ENCODE measurements at places on chromosomes 3 and 15.

GRCh38 chr3:31170932-31171670, 276.6 kb upstream of the GADL1 start:
- DNase-seq = no peak

GRCh38 chr3:42778644-42779043, 5.6 kb upstream of the CCDC13 start:
- DNase-seq = no peak

DNA sequence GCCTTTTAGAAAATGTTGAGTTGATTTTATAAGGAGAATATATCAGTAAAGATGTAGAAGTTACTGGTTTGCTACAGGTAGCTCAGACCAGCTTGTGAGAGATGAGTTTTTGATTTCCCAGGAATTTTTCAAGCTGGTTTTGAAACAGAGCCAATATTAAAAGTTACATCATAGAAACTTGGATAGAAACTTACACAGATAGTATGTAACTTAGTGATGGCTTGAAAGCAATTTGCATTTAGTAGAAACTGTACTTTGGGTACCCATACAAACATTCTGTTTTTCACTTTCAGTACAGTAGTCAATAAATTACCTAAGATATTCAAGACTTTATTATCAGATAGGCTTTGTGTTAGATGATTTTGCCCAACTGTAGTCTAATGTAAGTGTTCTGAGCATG, 93.4 kb downstream of the RBMS3 start:
- DNase-seq = no peak

DNA sequence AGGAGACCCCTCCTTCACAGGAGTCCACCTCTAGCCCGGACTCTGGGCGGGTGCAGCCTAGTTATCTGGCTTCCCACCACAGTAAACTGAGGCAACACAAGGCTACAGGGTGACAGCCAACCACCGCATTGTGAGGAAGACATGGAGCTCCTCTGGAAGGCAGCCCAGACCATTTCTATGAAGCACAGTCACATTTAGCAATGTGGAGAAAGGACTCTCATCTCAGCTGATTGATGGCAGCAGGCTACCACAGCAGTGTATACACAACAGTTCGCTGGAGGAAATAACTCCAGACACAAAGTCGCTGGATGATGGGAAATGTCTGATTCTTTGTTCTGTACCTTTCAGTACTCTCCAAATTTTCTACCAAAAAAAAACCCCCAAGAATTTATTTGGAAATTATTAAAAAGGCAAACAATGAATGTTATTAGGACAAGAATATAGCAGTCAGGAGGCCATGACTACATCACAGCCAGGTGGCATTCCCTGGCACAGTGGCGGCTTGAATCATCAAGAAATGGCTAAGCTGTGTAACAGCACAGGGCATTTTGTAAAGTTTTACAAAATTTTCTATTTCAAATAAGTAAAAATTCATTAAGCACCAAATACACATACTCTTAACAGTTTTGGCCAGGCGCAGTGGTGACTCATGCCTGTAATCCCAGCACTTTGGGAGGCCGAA, 40.1 kb downstream of the FAN1 start:
- no peak for DNase-seq

DNA sequence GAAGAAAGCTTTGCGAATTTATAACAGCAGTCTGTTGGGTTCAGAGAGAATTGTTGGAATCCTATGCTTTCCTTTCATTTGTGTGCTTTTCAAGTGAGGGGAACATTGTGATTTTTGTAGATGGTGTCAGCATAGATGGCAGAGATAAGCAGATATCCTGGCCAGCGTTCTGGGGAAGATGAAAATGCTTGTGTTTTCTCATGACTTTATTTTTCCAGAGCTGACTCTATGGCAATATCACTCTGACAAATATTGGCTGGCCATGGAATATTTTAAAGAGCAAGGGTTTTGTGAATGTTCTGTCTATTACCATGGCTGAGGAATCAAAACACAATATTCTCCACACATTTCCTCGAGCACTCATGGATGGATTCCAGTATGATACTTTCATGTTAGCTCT, 108.8 kb downstream of the MITF start:
- DNase-seq = no peak

DNA sequence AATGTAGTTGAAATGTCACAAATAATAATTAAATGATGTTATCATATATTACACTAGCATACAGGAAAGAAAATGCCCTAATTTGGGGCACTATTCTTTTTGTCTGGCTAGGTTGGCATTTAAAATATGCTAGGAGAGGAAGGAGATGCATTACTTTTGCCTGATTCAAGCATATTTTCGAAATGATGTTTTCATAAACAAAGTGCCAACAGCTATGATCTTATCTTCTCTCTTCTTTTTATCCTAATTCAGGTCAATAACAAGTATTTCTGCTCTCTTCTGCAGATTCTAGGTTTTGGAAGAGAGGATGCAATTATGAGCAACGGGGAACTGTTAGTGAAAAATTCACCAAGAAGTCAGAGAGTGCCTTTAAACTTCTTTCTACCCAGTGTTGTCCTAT, 55.8 kb upstream of the NR2F2 start:
- DNase-seq = no peak

GRCh38 chr15:96037584-96037983, 292.9 kb upstream of the NR2F2 start:
- no peak for DNase-seq

DNA sequence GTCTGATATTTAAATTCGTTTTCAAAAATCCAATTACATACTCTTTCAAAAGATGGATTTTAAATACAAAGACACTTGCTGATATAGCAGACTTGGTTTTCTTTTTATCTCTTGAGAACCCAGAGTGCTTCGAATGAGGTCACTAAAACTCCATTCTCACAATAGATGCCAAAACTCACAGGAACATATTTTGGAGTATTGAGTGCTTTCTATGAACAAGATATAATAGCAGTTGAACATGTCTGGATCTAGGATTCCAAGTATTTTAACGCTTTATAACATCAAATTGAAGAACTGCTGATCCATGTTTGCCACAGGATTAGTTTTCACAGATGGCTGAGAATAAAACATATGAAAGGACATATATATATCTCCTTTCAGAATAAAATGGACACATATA, 113.2 kb downstream of the SAMMSON start:
- no peak for DNase-seq

DNA sequence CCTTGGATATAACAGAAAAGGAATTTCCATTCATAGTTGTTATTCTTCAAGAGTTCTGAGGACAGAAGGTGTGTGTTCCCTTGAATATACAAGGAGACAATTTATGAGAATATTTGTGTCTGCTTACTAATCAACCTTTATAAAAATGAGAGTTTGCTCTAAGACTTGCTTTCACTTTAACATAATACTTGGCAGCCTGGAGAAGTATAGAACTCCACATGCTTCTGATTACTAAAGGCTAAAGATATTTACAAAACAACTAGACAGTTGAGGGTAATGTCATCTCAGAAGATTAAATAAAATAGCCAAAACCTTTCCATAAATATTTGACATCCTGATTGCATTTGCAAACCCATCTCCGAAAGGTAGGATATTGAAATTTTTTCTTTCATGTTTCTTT, 727.1 kb upstream of the NAALADL2 start:
- no peak for DNase-seq

DNA sequence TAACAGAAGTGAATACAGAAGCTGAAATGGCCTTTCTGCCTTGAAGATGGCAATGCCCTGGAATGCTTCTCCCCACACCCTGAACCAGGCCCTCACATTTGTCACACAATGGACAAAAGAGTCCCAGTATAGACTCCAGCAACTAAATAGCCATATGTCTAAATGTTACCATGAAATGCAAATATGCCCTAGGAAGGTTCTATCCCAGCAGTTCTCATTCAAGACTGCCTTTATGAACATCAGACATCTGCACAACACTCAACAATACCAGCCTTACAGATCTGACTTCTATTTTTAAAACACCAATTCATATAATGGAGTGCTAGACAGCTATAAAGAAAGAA, 7.9 kb downstream of the ITGB5 start:
- DNase-seq = no peak

DNA sequence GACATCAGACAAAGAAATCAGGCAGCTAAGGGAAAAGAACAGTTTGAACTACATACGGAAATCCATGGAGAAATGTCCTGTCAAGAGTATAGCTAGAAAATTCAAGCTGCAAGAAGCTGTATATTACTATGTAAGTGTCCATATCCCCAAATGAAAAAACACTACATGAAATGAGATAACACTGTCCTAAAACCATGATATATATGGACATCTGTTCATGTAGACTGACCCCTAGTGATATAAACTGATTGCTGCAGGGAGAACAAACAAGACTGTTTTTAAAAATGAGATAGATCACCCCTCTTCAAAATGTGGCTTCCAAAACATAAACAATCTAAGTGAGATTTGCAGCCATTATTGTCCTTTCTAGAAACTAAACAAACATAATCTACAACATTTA, 985.6 kb downstream of the EPHA3 start:
- no peak for DNase-seq

GRCh38 chr15:92612891-92613290, 42.7 kb downstream of the FAM174B start:
- no peak for DNase-seq

DNA sequence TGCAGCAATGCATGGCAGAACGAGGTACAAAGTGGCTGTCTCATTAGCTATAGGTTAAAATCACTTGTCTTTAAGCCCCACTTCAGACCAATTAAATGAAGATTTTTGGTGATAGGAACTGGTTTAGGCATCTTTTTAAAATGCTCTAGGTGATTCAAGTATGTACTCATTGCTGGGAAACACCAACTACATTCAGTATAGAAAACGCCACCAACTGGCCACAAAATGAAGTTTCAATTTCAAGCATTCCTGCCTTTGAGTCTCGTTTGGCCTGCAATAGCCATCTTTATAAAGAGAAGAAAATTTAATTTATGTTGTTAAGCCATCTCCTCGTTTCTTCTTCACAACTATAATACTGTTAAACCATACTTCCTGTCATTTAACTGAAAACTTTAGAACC, 587.9 kb downstream of the GBE1 start:
- DNase-seq = no peak

GRCh38 chr3:195003006-195003892, 267.7 kb downstream of the XXYLT1 start:
- DNase-seq = peak; percentile 38

DNA sequence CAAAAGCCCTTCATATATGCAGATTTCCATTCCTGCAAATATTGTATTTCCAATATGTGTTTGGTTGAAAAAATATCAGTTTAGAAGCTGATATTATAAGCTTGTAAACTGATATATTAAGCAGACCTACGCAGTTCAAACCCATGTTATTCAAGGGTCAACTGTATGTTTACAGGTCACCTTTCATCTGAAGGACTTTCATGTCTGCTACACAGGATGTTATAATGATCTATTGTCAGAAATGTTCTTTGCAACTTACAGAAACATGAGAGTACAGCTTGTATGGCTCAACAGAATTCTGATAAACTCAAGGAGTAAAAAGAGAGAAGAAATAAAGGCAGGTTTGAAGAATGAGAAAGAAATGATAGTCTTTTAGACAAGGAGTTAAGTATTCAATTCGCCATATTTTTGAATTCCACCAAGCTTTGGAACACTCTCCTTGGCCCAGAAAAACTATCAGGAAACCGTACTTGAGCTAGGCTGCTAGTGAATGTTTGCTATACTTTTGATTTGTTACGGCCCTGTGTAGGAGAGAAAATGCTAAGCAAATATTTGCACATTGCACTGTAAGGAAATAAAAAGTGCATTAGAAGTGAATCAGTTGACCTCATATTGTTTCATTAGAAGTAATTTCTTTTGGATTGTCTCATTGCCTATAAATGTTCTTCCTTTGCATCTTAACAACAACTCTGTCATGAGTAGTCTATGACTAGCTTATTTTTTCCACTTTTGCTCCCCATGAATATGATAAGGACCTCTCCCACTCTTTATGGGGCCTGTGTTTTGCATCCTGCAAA, 81.2 kb downstream of the NEK11 start:
- no peak for DNase-seq

DNA sequence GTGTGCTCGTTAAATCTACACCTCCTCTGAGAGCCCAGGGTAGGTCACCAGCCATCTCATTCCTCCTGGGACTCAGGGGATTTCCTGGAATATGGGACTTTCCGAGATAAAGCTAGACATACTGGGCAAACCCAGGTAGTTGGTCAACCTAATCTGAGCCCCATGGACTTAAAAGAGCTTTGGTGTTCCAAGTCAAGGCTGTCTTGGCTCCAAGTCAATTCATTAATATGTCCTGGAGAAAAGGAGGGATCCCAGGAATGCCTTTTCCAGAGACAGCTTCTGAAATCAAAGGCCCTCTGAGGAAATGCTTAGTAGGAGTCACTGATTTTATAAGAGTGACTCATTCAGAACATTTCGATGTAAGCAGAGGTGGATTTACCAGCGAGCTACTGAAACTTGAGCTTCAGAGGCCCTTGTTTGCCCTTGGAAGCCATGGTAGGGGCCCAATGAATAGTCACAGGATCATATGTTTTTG, 137.3 kb upstream of the UBE2E1 start:
- no peak for DNase-seq

- DNase-seq = no peak
Observed at GRCh38 chr3:191236646-191237045, 37.6 kb downstream of the OSTN start.

DNA sequence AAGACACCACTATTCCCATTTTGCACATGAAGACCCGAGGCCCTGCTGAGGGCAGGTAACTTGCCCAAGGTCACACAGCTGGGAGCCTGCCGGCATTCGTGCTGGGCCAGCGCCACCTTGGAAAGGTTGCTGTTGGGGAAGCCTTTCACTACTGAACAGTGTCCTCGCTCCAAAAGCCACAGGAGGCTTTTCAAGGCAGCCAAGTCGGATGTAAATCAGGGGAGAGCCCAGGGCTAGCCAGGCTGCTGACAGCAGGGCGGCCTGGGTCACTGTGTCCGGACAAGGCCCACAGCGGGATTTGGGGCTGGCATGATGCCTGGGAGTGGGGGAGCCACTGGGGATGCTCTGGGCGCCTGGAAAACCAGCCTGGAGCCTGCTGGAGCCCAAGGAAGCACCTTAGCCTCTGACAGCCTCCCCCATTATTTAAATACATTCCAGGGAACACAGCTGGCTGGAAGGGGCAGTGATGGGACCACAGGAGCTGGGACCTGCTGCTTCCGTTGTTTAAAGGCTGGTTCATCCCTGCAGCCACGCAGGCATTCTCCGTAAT, 10.5 kb downstream of the SLC6A6 start:
- no peak for DNase-seq

- no peak for DNase-seq
Observed at GRCh38 chr3:41966206-41966605, 4.3 kb upstream of the ULK4 start.

DNA sequence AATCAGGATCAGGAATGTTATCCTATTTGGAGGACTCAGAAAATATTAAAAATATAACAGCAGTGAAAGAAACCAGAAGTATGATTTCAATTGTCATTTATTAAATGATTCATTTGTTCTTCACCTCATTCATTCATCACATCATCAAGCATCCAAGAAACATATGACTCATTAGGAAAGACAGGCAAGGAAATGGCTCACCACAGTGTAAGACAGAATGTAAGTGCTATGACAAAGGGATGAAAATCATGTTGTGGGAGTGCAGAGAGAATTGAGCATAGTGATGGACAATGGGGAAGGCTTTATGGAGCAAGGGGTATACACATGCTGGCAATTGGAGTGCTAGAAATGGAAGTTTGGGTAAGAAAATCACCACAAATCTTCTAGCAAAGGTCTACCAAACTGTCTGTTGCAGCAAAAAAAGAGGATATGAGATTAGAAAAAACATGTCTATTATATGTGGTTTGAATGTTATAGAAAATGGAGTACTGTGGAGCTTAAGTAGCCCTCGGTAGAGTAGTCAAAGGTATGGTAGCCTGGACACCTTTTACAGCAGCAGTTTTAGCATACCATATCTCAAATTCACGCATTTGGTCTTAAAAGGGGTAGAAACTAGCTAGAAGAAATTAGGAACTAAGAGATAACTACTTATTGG, 111.1 kb upstream of the GPR149 start:
- no peak for DNase-seq

All from DMS 273 treated with DMSO at 0.1 percent for 48 hours (cell line).